ENCODE measurements at places on chromosomes 2 and 18.
A peak's percentile ranks its signal among the peaks of the same experiment; 100 is the strongest.

DNA sequence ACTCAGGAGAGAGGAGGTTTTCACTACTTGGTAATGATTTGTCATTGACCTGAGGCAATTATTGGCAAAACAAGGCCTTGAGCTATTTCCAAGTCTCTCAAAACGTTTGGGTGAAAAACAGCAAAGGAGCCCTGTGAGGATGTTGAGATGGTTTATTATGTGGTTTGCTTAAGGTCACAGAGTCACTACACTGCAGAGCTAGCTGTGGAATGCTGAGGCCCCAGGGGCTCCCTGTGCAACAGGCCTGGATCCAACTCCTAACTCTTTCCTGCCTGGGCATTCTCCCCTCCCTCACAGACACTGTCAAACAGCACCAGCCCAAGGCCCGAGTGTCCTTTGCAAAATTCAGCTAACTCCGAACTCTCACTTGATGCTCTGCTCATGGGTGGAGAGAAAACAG lies 754.6 kb upstream of the SOX11 start:
- peak; percentile 21 for DNase-seq

DNA sequence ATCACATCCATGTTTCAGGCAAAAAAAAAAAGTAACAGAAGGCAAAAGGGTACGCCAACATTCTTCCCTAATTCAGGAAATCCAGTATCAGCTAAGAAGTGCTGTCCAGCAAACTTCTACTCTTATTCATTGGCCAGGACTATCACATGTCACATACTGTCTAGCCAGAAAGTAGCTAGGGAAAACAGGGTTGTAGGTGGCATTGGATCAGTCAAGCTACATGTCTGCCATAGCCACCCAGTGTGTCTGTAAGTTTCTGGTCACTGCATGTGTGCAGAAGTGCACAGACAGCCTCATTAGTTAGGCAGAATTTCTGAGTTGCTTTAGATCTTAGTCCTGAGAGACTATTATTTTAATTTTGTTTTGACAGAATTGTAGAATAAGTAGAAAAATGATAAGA lies 465.3 kb upstream of the NRP2 start:
- DNase-seq = no peak

- DNase-seq = no peak
These were observed 573 bp downstream of the IGFBP2 start for GRCh38 chr2:216633616-216634369.

GRCh38 chr2:220528180-220528675 lies 900.8 kb downstream of the SLC4A3 start:
- no peak for DNase-seq

GRCh38 chr18:63758615-63759240 lies 16.5 kb upstream of the SERPINB7 start:
- no peak for DNase-seq

- DNase-seq = no peak
These were observed 48.7 kb downstream of the LYPD1 start for GRCh38 chr2:132621131-132621875.

DNA sequence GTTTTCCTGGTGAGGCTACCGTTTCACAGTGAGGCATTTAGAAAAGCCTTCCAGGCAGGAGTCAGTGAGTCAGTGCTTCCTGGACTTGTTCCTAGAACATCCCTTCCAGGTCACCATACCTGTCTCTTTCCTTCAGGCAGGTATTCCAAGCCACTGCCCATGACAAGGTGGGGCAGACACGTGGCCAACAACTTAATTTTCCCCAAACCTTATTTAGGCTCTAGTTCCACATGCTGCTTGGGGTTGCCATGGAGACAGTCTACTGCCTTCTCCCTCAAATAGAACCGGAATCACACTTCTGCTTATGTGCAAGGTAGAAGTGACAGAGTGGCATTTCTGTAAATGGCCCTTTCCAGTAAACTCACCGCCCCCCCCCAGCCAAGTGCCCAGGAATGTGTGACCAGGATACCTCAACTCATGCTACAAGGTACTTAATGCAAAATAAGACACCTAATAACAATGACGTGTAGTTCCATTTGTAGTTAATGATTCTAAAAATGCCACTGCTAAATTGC lies 258.3 kb downstream of the PRKCE start:
- DNase-seq = no peak
